ENCODE measurements at places on chromosomes 4 and X. TPM values are rescaled to one million over a fixed set of nuclear protein-coding genes. Genes with fewer than 3 reads are reported as not detected.

- DNase-seq: no peak
Measured at GRCh38 chrX:42027367-42028000, 104.1 kb upstream of the CASK start.

- DNase-seq: no peak
Measured at GRCh38 chrX:63503541-63503940, 152.4 kb upstream of the SPIN4 start.

GRCh38 chr4:161403781-161404180 is 760.0 kb downstream of the FSTL5 start:
- DNase-seq: no peak

DNA sequence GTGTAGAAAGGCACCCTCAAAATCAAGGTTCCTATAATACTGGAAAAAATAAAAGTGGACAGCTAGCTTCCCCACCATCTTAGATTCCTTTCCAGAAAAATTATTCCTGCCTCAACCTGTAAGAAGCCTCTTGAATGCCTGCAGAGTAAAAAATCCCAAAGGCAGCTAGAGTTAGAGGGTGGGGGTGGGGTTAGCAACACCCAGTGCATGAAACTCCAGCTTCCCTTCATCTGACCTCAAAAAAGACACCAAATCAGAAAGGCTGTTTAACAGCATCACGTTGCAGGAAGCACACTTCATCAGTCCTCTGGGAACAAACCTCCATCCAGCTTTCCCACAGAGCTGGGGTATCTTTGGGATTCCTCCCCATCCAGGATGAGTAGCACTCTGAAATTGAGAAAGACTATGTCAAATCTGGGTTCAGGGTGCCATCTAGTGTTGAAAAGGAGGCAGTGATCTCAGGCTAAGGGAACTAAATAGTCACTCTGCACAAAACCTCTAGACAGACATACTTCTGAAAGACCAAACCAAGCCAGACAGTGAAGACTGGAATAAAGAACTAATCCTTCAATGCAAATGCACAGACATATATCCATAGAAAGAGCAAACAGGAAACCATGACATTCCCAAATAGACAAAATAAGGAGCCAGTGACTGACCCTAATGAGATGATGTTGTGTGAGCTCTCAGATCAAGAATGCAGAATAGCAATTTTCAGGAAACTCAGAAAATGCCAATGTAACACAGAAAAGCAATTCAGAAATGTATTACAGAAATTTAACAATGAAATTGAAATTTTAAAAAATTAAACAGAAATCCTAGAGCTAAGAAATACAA is 97.9 kb downstream of the ARHGEF9 start:
- no peak for DNase-seq

DNA sequence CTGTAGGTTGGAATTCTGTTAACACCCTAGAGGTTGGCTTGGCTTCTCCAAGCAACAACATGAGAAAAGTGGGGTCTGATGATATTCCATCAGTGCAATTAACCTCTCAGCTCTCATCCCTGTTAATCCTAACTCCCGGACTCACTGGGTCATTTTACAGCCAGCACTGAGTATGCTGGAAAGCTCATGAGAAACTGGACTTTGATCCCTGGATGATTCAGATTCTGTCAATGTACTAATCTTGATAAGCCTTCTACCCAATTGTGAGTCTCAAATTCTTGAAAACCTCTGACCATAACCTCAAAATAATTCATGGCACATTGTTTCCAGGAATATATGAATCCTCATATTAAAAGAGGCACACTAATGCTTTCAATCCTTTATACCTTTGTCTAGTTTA is 244.3 kb upstream of the DCAF8L1 start:
- no peak for DNase-seq

DNA sequence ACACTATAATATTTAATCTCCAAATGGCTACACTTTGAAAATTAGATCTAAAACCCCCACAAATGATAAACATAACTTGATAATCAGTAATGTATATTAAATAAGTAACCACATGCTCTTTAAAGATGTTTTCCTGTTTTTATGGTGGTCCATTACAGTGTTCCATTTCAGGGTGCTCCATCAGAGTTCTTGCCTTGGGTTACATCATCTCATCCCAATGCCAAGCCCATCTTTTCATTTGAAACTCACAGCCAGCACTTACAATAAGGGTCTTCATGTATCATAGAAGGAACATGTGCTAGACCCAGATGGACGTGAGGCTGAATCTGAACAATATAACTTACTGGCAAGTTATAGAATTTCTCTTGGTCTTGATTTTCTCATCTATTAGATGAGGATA is 10.5 kb upstream of the PAQR3 start:
- no peak for DNase-seq

PAGE2B gene
- not detected for total RNA-seq

PAGE1 gene
- total RNA-seq: not detected

- DNase-seq: no peak
Measured at GRCh38 chr4:38625508-38625907, 38.5 kb upstream of the KLF3 start.

- DNase-seq: no peak
Measured at GRCh38 chr4:8594097-8595038, 1.8 kb downstream of the CPZ start.

DNA sequence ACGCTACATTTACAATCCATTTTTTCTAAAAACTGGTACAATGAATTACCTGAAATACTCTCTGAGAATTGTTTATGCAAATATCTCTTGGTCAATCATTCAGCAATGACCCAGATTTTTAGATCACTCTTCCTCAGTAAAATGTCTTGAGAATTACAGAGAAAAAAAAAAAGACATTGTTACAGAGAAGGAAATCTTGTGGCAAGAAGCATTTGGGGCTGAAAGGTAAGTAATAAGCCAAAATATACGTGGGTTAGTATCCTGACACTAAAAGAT is 19.6 kb upstream of the TET2 start:
- no peak for DNase-seq

DDX3X gene
- 312 TPM for total RNA-seq

GRCh38 chr4:73710094-73710493 is 30.3 kb upstream of the CXCL8 start:
- no peak for DNase-seq

RPL39 gene
- 1,912 TPM for total RNA-seq

DCHS2 gene
- total RNA-seq: not detected

AKAP4 gene
- not detected for total RNA-seq

DNA sequence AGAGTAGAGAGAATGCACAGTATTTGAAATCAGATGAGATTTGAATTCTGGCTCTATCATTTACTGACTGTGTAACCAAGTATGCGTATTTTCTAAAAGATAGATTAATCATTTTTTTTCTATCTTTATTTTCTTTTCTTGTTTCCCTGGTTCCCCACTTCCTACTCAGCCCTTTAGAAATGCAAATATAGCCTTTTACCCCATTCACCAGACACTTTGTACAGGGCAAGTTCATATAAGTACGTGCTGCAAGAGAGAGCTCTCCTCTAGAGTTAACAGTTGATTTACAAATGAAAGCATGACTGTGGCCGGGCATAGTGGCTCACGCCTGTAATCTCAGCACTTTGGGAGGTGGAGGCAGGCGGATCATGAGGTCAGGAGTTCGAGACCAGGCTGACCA is 17.8 kb upstream of the TDO2 start:
- DNase-seq: no peak

Measured in activated T-helper 1 cell treated with anti-CD3 and anti-CD28 coated beads, Interleukin-12 subunit alpha, Interleukin-12 subunit beta, Interleukin-2, Interleukin-4 antibody, amounts not matched to agents 30 ng/mL and 10 ng/mL and 1 ng/mL, durations not matched to agents 14 hours and 24 hours and 36 hours (primary cell).